ENCODE measurements at places on chromosomes 16 and 17.
A peak's percentile ranks its signal among the peaks of the same experiment; 100 is the strongest.

- no peak for DNase-seq
Measured at GRCh38 chr16:72162105-72162692, 9.8 kb downstream of the PMFBP1 start.

GRCh38 chr16:66798161-66798560 is 3.2 kb downstream of the TERB1 start:
- no peak for DNase-seq

- no peak for DNase-seq
Measured at GRCh38 chr16:78955206-78955605, 645.3 kb downstream of the MAF start.

GRCh38 chr17:45369421-45369820 is 52.6 kb upstream of the MAP3K14 start:
- DNase-seq, result no peak

DNA sequence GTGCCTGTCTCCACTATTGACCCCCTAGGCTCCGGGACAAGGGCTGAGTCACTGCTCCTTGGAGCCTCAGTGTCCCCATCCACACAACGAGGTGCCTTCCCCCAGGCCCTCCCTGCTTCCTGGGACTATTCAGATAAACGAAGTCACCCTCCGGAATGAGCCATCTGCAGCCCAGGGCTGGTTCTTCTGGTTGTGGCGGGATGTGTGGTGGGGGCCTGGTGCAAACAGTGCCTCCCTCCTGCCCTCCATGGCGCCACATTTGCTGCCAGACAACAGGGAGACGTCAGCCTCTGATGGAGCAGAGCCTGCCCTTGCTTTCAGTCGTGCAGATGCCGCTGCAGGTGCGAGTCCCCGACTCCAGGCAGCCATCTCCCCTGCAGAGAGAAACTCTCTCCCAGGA is 5.1 kb upstream of the KRT16 start:
- DNase-seq, result no peak

DNA sequence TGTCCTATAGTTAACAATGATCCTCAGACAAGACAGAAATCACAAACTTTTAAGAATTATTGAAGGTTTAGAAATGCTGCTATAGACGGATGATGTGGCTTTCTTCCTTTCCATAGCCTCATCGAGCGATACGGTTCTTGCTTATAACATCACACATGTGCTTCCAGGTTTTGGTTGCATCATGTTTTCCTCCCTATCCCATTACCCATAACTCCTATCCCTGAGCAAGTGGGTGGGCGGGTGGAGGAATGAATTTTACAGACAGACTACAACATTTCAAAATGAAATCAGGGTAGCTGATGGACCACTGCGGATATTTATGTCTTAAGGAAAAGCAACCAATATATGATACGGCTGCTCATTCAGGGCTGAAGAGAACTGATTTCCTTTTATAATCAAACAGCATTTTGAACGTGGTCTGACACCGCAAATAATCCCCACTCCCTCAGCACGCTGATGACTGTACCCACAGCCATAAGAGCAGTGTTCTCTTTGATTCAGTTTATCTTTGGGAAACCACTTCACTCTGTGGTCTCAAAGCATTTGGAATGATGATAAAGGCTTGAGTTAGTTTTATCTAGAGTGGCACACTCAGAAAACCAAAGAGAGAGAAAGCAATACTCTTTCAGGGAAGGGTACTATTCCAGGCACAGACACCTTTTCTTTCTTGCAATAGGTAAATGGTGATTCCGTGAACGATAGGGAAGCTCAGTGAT is 4.6 kb upstream of the AKTIP start:
- DNase-seq, result no peak

DNA sequence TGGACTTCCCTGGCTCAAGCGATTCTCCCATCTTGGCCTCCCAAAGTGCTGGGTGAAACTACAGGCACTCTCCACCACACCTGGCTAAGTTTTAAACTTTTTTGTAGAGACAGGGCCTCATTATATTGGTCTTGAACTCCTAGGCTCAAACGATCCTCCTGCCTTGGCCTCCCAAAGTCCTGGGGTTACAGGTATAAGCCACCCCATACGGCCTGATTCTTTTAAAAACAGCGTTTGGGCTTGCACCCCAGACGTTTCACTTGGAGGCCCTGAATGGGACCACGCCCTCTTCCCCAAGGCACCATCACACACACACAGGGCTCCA is 29.4 kb upstream of the GINS2 start:
- no peak for DNase-seq

DNA sequence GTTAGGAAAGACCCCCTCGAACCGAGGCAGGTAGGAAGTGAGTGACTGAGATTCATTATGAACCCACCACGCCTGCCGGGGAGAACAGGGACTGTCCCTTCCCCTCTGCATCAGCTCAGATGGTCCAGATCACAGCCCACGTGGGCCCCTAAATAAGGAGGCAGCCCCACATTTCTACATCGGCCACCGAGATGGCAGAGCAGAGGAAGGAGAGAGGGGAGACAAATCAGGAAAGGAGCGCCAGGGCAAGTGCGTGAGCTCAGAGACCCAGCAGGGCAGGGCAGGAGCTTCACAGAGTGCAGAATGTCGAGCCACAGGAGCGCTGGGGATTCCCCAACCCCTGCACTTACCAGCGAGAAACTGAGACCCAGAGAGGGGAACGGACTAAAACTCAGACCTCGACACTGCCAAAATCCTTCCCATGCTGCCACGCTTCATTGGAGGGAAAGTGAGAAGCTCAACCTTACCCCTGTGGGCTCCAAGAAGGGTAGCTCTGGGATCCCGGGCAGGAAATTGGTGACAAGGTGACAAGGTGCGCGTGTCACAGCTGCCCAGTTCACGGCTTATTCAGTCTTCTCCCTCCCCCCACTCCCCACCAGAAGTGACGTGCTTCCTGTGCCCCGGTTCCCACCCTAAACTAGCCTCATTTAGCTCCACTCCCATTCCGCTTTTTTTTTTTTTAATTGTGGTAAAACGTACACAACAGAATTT is at the start of gene ICAM2:
ICAM2 (minus strand) TSS at position 578 of the 711 bp plus-strand sequence. CDS start 13,942 bp downstream, outside the sequence.
- peak; percentile 48 for DNase-seq

- no peak for DNase-seq
Measured at GRCh38 chr17:3944485-3945388, 19.5 kb downstream of the ATP2A3 start.

DNA sequence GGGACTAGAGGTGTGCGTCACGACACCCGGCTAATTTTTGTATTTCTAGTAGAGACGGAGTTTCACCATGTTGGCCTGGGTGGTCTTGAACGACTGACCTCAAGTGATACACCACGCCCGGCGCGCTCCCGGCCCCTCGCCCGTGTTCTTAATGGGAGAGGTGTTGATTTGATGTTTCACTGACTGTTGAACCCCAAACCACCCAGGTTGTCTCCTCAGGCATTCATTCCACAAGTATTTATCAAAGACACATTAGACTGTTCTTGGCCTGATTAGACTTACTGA is 1.4 kb downstream of the CENPN start:
- DNase-seq, result no peak

- DNase-seq, result no peak
Measured at GRCh38 chr16:53948326-53948725, 244.4 kb downstream of the FTO start.

- no peak for DNase-seq
Measured at GRCh38 chr17:50561746-50562141, 1.2 kb downstream of the CACNA1G start.

- no peak for DNase-seq
Measured at GRCh38 chr17:71203953-71204352, 916.9 kb upstream of the SOX9 start.

GRCh38 chr17:38594152-38594551 is 11.6 kb downstream of the SRCIN1 start:
- no peak for DNase-seq

- no peak for DNase-seq
Measured at GRCh38 chr17:4712526-4712925, 2.1 kb downstream of the ARRB2 start.

DNA sequence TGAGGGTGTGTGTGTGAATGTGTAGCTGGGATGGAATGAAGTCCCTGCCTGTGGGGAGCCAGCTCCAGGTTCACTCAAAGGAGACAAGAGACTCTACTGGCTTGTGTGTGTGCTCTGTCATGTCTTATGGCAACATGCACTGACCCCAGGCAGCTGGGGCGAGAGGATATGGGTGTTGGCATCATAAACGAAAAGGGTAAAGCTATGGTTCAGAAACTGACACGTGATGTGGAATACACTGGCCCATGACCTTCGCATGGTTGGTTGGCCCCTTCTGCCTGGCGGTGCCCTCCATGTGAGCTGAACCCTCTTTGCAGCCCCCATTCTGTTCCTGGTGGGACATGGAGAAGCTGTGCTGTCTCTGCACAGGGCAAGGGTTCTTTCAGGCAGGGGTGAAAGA is 21.9 kb downstream of the ZNF750 start:
- no peak for DNase-seq

GRCh38 chr16:2971134-2971984 is 2.2 kb downstream of the PAQR4 start:
- DNase-seq, result no peak

DNA sequence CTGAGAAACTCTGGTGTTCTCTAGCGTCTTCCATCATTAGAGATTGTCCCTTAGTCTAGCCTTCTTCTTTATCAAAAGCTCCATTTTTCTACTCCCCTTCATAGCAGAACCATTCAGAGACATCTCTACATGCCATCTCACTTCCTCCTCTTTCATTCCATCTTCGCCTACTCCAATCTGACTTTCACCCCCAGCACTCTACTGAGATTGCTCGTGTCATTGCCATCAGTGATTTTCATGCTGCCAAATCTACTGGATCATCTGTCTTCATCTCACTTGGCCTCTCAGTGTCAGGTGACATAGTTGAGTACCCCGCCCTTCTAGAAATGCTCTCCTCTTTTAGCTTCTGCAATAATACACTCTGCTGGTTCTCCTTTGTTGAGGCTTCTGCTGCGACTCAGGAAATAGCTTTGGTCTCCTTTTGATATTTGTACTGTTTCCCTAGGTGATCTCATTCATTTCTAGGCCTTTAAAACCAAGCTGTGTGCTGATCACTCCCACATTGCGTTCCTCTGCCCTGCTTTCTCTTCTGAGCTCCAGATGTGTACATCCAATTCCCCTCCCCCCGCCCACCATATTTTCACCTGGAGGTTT is 119.1 kb downstream of the FTO start:
- DNase-seq, result no peak

- DNase-seq, result no peak
Measured at GRCh38 chr16:1890708-1891050, 18.7 kb upstream of the MEIOB start.

DNA sequence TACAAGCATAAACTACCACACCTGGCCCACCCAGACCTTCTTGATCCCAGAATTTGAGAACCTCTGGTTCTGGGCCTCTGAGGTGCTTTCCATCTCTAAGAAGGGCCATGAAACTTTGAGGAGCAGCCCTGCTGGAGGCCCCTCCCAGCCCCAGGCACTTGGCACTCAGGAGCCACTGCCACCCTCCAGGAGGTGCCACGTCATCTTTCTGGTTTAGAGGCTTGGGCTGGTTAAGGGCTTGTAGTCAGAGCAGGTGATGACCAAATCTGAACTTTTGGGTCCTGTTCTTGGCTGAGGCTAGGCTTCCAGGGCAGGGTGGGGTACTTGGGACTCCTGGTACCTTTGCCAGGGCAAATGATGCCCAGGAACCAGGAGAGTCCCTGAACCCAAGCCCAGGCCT is 13.8 kb upstream of the DLX4 start:
- no peak for DNase-seq

DNA sequence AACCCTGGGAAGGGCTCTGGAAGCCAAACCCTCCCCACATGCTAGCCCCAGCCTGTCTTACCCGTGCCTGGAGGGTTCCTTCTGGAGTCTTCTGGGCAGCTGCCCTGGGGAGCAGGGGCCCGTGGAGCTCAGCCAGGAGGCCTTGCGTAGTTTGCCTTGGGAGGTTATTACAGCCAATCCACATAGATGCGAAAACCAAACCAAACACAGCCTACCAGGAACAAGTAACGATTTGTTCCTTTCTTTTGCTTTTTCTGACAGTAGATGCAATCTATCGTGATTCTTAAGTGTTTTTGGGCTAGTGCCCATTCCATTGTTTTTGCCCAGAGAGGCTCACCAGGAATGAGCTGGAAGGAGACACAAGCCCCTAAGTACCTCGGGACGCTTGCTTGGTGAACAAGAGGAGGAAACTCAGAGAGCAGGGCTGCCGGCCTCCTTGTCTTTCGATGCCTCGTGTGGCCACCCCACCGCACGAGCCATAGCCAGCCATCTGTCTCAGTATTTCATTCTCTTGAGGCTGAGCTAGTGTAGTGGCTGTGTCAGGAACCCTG is 102.7 kb upstream of the NOL11 start:
- DNase-seq, result no peak

DNA sequence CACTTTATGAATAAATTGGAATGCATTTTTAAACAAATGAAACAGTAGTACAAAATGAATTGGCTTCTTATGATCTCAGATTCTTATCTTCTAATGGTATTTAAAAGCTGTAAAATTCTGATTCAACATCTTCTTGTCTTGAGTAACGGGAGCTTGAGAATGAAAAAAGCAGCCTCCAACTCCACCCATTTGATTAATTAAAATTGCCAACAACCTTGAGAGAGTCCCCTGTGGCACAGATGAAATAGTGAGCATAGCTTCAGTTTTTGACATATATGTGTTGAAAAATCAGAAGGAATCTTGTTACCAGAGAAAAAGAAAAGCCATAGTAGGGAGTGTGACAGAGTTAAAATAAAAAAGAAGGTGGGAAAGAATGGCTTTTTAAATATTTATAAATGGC is 1426.1 kb upstream of the CDH8 start:
- no peak for DNase-seq

DNA sequence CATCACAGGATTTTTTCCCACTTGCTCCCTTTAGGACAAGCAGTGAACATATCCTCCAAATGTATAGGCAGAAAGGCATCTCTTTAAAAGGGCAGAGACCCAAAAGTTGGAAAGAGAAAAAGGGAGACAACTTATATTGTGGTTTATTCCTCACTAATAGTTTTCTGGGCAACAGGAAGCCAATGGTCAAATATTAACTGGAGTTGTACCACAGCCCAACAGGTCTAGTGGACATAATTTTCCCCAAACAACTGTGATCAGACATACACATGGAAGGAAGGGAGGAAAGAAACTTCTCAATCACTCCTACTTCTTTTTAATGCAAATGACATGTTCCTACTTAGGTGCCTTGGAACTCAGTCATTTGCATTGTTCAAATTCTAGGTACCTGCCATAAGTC is 78.4 kb downstream of the SOX9 start:
- DNase-seq, result no peak

GRCh38 chr17:28948342-28948741 is 3.0 kb downstream of the PHF12 start:
- no peak for DNase-seq
